Esophagus squamous epithelium (tissue), 5 donors: ENCODE measurements at places on chromosomes 2 and 18. TPM values are rescaled to one million over a fixed set of nuclear protein-coding genes. Genes with fewer than 3 reads are reported as not detected.

CERKL gene
- not detected for total RNA-seq

PSTPIP2 gene
- 5.6 TPM for total RNA-seq

ANKRD30BL gene
- not detected for total RNA-seq

TNFAIP6 gene
- 1.2 TPM for total RNA-seq

NAT8 gene
- total RNA-seq = not detected

SEH1L gene
- total RNA-seq = 47.9 TPM

CELF4 gene
- total RNA-seq = not detected

GNAL gene
- total RNA-seq = 11.4 TPM

CYP27C1 gene
- 2.1 TPM for total RNA-seq

GRCh38 chr2:231201475-231201814 lies 3.0 kb downstream of the ARMC9 start:
- DNase-seq = no peak

DNA sequence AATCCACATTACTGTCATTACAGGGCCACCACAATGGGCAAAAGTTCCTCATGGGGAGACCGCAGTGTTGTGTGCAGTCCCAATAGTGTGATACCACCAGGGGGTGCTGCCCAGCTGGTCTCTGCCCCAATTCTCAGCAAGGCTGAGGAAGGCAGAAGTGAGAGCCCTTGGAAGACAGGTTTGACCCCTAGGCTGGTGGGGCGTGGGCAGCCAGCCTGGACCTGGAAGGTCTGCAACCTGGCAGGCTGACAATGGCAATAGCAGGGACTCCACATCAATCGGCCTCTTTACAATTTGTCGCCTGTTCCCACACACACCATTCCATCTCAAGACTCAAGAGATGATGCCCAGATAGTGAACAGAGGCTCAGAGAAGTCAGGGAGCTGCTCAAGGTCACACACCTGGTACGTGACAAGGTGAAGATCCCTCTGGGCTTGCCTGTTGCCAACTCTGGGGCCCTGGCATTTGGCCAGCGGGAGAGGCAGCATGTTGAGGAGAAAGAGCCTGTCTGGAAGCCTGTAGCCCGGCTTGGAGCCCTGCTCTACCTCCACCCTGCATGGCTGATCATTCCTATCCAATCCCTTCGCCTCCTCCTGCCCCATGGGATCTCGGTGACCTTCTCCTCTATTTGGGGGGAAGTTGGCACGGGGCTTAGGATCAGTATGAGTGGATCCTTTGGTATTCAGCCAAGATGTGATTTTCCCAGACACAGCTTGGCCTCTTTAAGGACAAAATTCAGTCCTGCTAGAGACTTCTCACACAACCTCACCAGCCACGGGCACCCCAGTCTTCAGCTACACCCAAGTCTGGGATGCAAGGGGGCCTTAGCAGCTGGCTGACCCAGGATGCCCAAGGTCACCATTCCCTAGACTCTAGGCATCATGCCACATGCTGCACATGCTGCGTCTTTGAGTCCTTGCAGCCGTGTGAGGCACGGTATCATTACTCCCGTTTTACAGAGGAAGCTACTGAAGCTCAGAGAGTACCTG lies 2.9 kb upstream of the ATOH8 start:
- DNase-seq = peak; percentile 30

DNA sequence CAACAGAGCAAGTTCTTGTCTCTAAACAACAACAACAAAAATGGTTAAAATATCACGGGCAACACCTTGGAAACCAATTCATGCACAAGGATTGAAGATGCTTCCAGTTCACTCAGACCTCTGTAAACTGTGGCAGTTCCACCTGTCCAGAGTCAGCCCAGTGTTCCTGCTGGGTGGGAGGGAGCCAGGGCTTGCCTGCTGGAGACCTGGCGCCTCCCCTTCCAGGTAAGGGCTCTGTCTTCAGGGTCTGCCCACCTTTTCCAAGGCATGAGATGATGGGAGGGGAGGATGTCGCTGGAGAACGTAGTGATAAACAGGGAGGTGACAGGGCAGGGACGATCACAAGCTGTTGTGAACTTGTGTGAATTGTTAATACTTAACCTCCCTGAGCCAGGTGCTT lies 9.8 kb upstream of the GPC1 start:
- DNase-seq = no peak

GRCh38 chr18:54284981-54285785 lies 15.9 kb downstream of the POLI start:
- no peak for DNase-seq

DNA sequence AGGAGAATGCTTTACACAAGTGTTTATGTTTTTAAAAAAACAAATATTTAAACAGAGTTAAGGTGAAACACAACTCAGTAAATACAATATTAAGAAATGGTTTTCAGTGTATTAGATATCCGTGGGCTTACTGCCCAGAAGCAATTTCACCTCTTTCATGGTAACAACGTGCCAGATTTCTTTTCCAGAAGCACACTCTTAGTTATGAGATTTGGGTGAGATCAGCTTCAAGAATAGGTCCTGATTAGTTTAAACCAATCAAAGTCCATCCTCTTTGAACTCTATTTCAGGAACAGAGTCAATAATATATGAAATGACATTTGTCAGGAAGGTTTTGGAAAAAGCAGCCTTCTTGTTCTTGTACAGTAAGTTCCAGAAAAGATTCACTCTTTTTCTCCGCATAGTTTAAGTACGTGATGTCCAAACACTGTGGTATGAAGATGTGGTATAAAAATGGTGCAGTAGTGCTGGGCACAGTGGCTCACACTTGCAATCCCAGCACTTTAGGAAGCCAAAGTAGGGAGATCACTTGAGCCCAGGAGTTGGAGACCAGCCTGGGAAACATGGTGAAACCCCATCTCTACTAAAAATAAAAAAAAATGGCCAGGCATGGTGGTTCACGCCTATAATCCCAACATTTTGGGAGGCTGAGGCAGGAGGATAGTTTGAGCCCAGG lies 14.7 kb downstream of the USP34 start:
- no peak for DNase-seq

GRCh38 chr18:70029163-70029562 lies 81.5 kb upstream of the CD226 start:
- DNase-seq = no peak

DNA sequence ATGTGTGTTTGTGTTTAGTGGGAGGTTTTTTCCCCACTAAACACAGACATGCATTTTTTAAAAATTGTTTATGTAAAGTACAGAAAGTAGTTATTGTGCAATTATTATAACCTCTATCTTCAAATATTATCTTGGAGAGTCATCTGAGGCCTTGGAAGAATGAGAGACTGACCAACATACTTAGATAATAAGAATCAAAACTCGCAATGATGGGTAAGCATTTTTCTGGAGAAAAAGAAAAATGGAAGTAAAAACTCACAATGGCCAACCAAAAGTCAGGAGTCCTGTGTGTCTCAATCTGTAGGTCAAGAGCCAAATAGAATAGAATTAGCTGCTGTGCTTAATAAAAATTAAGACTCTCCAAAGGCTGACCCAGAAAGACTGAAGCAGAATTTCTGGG lies 43.0 kb downstream of the MEMO1 start:
- DNase-seq = no peak

DNA sequence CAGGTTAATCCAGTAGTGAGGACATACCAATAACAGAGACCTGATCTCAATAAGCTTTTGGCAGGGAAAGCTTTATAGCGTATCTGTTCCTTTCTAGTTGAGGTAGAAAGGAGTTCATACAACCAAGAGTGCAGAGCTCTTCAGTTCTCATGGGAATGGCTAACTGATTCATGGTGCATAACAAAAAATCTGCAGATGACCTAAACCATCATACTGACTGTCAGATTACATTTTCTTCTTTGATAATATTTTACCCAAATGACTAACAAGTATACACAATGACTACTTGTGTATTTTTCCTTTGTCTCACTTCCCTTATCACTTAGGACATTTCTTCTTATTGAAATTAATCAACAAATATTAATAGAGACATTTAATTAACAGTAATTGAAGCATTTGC lies 140.0 kb upstream of the SERTAD2 start:
- no peak for DNase-seq

- DNase-seq = no peak
These were observed 34.6 kb downstream of the TGFBRAP1 start for GRCh38 chr2:105294844-105295481.
